SHP77 (cell line): ENCODE measurements at places on chromosomes 4 and X.

GRCh38 chrX:44747317-44747716 lies 96.5 kb upstream of the DUSP21 start:
- no peak for DNase-seq

DNA sequence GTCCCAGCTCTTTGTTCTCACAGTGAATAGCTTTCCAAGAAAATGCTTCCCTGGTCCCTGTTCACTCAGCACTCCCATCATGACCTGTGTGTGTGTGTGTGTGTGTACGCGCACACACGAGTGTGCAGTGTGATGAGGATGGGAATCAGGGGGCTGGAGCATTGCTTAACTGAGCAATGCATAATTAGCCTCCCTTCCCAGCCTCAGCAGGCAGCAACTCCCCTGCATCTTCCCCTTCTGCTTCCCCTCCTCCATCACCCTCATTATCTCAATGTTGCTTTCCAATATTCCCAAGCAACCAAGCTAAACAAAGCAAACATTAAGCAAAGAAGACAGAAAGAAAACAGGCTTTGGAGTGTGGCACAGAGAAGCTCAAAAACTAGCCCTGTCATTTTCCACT lies 137.0 kb downstream of the RBM47 start:
- DNase-seq: no peak

GRCh38 chrX:99010957-99011356 lies 1399.1 kb downstream of the PCDH19 start:
- no peak for DNase-seq

GRCh38 chr4:78242071-78242470 lies 184.9 kb downstream of the FRAS1 start:
- no peak for DNase-seq

GRCh38 chr4:148951346-148951745 lies 509.1 kb upstream of the NR3C2 start:
- DNase-seq: no peak

GRCh38 chrX:69128588-69128987 lies 36.7 kb downstream of the PJA1 start:
- DNase-seq: no peak

DNA sequence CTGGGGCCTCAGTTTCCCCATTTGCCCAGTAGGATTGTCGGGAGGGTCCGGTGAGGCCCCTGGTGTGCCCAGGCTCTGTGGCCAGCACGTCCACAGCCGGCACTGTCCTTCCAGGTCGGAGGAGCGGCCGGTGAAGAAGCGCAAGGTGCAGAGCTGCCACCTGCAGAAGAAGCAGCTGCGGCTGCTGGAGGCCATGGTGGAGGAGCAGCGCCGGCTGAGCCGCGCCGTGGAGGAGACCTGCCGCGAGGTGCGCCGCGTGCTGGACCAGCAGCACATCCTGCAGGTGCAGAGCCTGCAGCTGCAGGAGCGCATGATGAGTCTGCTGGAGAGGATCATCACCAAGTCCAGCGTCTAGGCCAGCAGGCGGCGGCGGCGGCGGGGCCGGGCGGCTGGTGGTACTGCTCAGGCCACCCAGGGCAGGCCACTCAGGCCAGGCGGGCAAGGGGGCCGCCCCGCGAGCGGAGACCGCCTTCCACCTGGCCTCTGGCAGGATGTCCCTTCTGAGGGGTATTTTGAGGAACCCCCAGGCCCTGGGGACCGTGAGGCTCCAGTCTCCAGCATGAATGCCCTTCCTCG lies 6.7 kb downstream of the MSANTD1 start:
- no peak for DNase-seq

DNA sequence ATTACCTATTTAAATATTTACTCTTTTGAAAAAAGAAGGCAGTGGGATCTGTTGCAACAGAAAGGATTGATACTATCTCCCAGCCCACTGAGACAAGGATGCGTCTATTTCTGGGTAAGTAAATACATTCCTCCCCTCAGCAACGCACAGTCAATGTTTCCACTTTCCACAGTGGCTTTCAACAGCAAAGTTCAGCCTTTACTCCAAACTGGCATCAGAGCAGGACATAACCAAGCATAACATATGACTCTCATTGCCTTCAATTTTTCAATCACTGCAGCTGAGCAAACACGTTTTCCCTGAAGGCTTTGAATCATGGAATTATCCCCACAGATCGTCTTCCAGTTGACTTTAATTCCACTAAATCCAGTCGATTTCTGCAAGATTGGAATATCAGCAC lies 160.3 kb upstream of the FRG1 start:
- peak; percentile 68 for DNase-seq

DNA sequence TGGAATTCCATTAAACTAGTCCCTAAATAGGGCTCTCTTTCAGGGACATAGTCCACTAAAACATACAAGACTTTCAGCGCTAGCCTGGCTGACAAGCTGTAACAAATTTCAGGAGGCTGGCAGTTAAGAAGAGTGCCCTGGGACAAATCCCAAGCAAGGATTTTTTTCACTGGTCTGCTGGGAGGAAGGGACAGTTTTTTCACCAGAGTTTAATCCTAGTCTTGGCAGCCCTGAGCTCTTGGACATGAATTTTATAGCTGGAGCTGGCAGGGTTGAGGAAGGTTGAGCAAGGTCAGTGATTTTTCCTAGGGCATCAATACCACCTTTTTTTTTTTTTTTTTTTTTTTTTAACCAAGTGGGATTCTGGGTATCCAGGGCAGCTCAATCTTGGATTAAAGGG lies 184.4 kb downstream of the SH2D1A start:
- DNase-seq: no peak

- DNase-seq: no peak
Measured at GRCh38 chr4:86759298-86759697, 89.9 kb downstream of the SLC10A6 start.

GRCh38 chr4:40656201-40656863 lies 26.7 kb upstream of the RBM47 start:
- no peak for DNase-seq

- DNase-seq: no peak
Measured at GRCh38 chr4:111883557-111883999, 261.7 kb upstream of the FAM241A start.

- DNase-seq: no peak
Measured at GRCh38 chrX:20595928-20596575, 329.3 kb upstream of the RPS6KA3 start.

- no peak for DNase-seq
Measured at GRCh38 chr4:56688094-56688647, 7.1 kb upstream of the HOPX start.

DNA sequence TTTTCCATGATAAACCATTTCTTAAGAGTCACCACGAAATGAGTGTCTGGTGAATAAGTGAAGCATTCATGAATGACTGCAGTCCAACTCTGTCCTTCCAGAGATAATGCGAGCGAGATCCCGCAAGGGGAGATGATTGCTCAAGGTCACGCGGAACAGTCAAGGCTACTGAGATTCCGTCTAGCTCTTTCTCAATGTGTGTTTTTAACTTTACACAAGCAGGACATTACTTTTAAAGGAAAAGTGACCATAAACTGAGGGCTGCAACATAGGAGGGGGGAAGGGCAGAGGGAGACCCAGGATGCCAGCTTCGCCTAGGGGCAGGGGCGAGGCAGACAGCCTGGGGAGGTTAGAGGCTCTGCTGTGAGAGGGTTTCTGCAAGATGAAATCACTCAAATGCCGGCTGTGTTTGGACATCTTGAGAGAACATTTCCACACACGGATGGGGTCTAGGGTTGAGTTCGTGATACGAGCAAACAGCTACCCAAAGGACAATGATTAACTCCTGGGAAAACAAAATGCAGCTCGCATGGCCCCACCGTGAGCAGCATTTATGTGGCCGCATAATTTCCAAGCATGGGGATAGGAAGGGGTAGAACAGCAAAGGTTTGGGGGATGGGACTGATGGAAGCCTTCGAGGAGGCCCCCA lies 23.8 kb upstream of the CCNQ start:
- no peak for DNase-seq

DNA sequence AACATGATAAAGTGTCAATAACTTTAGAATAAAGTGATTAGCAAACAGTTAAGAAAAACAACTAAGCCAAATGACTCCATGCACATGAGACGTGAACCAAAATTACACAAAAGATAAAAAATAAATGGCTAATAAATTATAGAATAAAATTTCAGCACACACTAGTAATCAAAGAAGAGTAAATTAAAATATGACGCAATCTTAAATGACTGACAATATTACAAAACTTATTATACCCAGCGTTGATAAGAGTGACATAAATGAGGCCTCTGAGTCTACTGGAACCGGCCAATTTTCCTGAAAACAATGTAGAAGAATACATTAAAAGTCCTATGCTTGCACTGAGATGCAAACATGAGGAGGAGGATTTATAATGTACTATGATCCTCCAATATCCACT lies 187.4 kb downstream of the DHX15 start:
- no peak for DNase-seq
